ENCODE measurements at places on chromosomes 3 and 15. TPM values are rescaled to one million over a fixed set of nuclear protein-coding genes. Genes with fewer than 3 reads are reported as not detected.
A peak's percentile ranks its signal among the peaks of the same experiment; 100 is the strongest.

DNA sequence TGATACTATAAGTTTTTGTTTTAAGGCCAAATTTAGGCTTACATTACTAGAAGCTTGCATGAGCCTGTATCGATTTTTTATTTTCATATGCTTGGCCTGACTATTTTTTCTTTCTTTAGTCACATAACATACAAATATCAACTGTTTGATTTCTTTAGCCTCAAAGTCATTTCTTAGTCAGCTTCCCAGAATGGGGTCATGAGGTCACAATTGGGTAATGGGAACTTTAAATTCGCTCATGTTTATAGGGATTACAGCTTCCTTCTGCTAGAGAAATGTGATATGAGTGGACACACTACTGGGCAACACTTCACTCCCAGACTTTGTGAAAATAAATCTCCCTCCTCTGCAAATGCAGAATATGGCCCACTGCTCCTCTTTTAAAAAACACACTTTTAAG lies 9.1 kb upstream of the TIPARP start:
- no peak for DNase-seq

GRCh38 chr3:151227266-151227806 lies 24.3 kb upstream of the GPR171 start:
- DNase-seq: peak; percentile 5

DNA sequence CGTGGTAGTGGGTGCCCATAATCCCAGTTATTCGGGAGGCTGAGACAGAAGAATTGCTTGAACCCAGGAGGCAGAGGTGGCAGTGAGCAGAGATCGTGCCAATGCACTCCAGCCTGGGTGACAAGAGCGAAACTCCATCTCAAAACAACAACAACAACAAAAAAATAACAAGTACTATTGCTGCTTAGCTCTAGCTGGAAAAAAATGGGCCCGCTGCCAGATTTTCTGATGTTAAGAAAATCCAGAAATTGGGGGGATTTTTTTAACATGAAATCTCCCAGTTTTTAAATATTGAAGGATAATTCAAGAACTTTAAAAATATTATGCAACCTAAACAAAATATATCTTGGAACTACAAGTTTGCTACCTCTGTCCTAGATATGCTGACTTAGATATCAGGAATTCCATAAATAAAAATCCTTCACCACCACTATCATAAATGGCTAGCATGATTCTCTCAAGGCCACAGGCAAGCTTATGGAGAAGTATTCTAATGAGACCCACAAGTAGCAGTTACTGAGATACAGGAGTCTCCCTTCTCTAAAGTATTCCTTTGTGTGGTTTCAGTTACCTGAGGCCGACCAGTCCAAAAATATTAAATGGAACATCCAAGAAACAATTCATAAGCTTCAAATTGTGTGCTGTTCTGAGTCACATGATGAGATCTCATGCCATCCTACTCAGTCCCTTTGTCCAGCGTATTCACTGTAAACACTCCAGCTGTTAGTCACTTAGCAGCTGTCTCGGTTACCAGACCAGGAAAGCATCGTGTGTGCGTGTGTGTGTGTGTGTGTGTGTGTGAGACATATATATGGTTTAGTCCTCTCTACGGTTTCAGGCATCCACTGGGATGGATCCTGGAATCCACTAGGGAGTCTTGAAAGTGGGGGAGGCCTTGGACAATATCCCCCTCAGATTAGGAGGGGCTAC lies 277.2 kb downstream of the TBL1XR1 start:
- no peak for DNase-seq

- DNase-seq: no peak
Measured at GRCh38 chr15:87843312-87843711, 413.2 kb downstream of the NTRK3 start.

ACKR2 gene
- total RNA-seq: 1.0 TPM

CAND2 gene
- 0.30 TPM for total RNA-seq

CHP1 gene
- total RNA-seq: 133 TPM

SLC6A11 gene
- total RNA-seq: not detected

GOLGA8K gene
- total RNA-seq: 0.35 TPM

DNA sequence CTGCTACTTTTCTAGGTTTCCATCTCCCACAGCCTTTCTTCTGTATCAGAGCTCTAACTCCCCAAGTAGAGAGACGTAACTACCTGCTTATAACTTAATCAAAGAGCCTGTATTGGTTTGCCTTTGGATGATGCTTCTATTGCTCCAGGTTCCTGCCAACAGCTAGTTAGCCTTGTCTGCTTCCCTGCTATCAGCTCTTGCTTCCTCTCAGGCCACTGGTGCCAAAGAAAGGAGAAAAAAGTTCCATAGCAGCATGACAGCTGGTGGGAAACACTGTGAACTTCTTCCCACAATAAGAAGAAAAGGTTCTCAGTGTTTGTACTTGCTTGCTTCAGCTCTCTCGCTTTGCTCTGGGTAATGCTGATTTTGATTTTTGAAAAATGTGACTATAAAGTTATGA lies 206.6 kb downstream of the GBE1 start:
- DNase-seq: no peak

GRCh38 chr3:4633078-4634004 lies 140.2 kb downstream of the ITPR1 start:
- peak; percentile 43 for DNase-seq

DNA sequence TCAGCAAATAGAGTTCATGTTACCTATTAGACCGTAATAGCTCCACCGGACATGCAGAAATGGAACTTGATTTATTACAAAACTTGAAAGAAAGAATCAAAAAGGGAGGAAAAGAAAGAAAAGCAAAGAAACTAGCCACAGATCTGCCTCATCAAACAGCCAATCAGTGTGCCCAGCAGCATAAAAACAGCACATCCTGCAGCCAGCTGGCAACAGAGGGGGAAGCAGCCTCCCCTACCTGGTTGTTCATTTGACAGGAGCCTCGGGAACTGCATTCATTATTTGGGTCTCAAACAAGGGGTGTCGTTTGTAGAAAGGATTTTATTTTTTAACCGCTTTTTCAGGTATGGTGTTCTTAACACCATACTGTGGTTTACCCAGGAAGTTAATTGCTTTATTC lies 181.5 kb upstream of the TOPAZ1 start:
- no peak for DNase-seq

GRCh38 chr3:127208483-127209100 lies 15.7 kb downstream of the PRR23E start:
- DNase-seq: no peak

GRCh38 chr3:24315356-24315755 lies 179.3 kb downstream of the THRB start:
- no peak for DNase-seq

- no peak for DNase-seq
Measured at GRCh38 chr3:157529085-157529484, 25.9 kb upstream of the VEPH1 start.

DNA sequence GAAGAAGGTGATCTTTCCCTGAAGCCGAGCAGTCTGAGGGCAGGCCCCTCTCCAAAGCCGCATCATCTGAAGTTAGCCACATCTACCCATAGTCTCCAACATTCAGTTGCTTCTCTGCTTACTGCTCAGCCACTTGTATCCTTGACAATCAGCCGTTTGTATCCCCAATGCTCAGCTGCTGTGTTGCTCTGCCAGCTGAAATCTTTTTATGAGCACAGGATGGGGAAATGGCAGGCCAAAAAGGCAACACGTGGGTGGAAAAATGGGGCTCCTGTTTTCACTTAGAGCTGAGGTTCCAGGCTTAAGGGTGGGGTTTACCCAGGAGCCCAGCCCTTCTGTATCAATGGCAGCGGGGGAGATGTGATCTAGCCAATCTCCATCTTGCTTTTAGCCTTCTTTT lies 36.3 kb downstream of the METTL6 start:
- no peak for DNase-seq

DNA sequence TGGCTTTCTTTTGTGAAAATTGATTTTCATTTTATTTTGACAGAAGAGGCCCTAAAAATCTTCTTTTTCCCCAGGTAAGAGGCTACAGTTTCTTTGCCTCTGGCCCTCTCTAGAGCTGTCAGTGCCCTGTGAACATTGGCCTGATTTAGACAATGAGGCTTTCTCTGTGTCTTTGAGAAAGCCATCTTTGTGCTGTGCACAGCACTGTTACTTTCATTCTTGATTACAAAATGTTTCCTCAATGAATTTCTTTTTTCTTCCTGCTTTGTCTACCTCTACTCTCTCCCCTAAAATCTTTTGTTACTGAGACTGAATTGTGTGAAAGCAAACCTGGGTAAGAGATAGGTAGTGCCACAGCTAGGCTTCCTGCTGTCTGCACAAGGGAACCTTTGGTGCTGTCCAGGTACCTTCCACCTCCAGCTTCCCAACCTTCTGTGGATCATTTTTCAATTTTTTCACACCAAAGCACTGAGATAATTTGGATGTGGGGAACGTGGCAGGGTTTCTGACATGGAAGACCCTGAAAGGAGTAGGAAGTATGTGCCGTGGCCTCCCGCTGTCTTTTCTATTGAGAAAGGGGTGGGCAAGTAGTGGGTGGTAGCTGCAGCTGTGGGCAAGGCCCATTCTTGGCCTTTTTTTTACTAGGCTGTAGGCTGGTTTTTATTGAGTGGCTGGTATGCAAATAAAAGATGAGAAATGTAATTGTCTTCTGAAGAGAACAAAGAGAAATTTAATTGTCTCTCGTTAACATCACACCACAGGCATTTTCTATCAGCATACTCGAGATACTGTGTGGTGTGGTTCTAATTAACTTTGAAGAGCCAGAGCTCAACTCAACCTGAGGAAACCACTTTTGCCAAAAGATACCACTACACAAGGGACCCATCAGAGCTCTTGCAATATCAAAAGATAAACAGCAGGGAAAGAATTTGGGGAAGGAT lies 21.0 kb downstream of the RAB8B start:
- DNase-seq: no peak

NR2E3 gene
- total RNA-seq: 2.1 TPM

- no peak for DNase-seq
Measured at GRCh38 chr15:33440900-33441299, 130.1 kb downstream of the RYR3 start.

DNA sequence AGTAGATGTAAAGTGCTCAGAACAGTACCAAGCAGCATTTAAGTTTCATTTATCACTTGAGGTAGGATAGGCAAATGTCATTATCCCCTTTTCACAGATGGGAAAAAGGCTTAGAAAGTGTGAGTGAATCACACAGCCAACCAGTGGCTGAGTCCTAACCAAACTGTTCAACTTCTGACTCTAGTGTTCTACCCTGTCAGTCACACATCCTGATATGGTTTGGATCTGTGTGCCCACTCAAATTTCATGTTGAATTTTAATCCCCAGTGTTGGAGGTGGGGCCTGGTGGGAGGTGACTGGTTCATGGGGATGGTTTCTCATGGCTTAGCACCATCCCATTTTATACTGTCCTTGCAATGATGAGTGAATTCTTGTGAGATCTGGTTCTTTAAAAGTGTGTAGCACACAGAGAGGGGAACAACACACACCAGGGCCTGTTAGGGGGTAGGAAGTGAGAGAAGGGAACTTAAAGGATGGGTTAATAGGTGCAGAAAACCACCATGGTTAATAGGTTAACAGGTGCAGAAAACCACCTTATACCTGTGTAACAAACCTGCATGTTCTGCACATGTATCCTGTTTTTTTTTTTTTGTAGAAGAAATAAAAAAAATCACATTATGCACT lies 304.7 kb downstream of the SUCLG2 start:
- no peak for DNase-seq

GRCh38 chr3:109923431-109923830 lies 586.1 kb upstream of the DPPA4 start:
- DNase-seq: no peak

DNA sequence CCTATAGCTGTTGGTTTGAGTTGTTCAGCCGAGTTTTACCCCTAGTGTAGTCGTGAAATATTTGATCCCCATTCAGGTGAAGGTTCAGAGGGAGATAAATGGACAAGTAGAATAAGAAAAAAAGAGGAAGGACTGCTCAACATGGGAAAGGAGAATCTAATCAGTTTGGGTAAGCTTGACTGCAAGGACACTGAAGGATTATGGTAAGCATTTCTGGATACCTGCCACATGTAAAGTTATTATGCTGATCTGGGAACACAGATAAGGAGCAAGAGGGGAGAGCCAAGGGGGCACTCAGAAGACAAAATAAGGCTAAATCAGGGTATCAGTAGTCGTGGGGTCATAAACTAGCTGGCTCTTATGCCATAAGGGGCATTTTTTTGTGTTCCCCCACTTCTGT lies 49.9 kb downstream of the TFG start:
- no peak for DNase-seq

DNA sequence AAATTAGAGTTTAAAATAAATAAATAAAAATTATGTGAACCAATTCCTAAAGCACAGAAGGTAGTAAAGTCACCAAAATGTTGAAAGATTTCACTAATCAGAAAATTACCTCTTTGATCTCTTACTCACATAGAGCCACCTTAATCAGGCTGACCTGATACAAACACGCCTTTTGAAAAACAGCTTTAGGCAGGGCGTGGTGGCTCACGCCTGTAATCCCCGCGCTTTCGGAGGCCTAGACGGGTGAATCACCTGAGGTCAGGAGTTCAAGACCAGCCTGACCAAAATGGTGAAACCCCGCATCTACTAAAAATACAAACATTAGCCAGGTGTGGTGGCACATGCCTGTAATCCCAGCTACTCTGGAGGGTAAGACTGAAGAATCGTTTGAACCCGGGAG lies 1197.3 kb downstream of the ROBO1 start:
- DNase-seq: no peak

ZNF620 gene
- 4.7 TPM for total RNA-seq

GRCh38 chr3:121981473-121981872 lies 40.6 kb downstream of the ILDR1 start:
- no peak for DNase-seq

THAP10 gene
- 5.5 TPM for total RNA-seq

DNA sequence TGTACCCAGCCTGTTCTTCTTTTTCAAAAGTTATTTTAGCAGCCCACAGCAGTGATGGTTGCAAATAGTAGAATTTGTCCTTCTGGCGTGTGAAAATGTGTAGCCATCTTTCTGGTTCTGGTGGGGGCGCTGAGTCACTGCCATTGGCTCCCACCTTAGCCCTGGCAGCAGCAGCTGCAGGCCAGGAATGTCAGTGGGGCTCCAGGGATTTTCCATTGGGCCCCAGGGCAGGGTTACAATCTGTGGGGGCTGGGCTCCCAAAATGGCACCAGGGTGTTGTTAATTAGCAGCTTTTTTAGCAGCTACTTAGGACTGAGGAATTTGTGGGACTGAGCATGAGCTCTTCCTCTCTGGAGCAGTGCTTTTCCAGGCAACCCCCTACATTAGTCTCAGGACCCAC lies 38.9 kb downstream of the TOPAZ1 start:
- no peak for DNase-seq

IGSF11 gene
- not detected for total RNA-seq

- DNase-seq: no peak
Measured at GRCh38 chr3:179149406-179149867, 1.3 kb downstream of the PIK3CA start.

GRCh38 chr15:57183041-57183440 lies 193.3 kb upstream of the CGNL1 start:
- DNase-seq: no peak

DNA sequence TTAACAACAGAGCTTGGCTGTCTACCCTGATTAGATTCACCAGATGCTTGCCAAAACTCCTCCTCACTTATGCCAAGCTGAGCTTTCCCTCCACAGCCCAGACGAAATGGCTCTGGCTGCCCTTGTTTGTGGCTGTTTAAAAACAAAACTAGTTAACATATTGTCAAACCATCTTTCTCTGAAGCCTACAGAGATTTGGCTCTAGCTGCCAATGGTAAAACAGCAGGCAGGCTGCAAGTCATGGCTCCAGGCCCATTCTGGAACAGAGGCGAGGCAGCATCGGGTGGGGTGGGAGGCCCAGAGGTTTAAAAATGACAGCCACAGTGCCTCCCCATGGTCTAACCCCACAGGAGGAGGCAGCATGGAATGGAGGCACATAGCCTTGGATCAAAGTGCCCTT lies 75.9 kb downstream of the SCN5A start:
- no peak for DNase-seq

- no peak for DNase-seq
Measured at GRCh38 chr3:42052484-42053351, 38.4 kb upstream of the TRAK1 start.

- no peak for DNase-seq
Measured at GRCh38 chr3:134829721-134830120, 34.7 kb downstream of the EPHB1 start.

EIF2B5 gene
- total RNA-seq: 54.1 TPM
